CD4-positive, alpha-beta T cell treated with Interleukin-4 for 4 hours (primary cell): ENCODE measurements at places on chromosomes 11 and 22.
A peak's percentile ranks its signal among the peaks of the same experiment; 100 is the strongest.

- no peak for DNase-seq
These were observed 2.3 kb downstream of the SLC29A2 start for GRCh38 chr11:66369073-66369894.

DNA sequence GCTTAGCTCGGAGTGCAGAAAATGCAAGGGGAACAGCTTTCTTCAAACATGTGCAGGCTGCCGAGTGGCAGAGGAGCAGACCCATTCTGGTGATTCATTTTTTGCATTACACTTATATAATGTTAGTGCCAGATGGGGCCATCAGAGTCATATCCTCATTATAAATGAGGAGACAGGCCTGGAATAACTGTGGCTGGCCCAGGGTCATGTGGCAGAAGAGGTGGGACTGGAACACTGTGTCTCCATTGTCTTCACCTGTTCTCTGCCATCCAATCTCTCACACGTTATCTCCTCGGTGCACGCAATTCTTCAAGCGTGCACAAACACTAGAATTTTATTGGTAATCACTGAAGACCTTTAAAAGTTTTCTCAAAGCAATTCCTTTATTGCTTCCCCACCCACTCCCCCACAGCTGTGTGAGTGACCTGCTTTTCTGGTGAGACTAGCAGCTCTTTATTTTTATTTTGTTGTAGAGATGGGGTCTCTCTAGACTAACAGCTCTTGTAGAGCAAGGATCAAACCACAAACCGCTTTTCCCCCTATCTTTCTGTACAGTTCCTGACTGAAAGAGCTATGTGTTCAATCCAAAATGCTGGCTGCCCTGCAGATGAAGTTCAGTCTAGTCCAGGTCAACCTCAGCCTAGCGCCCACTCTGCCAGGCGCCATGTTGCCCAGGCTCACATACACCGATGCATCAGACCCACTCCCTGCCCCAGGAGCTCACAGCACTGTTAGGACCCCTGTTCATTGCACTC is 75.3 kb downstream of the ST3GAL4 start:
- DNase-seq = no peak

- no peak for DNase-seq
These were observed 21.0 kb downstream of the WEE1 start for GRCh38 chr11:9594267-9595046.

DNA sequence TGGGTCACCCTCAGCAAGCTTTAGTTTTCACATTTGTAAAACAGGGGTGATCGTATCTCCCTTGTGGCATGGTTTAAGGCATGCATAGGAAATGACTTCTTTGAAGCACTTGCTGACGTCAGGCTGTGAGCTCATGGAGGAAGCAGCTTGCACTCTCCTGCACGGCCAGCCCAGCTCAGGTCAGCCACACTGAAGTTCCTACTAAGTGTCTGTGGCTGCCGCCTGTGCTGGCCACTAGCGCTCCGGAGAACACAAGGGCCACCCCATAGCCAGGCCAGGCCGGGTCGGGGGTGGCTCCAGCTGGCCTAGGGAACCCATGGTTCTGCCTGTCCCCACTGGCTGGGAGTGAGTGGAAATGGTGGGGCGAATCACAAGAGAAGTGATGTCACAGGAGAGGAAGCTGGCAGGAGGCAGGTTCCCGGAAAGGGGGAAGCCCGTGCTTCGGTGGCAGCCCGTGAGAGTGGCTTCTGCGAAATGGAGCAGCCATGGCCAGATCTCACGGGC is 28.2 kb downstream of the KCTD17 start:
- peak; percentile 77 for DNase-seq

DNA sequence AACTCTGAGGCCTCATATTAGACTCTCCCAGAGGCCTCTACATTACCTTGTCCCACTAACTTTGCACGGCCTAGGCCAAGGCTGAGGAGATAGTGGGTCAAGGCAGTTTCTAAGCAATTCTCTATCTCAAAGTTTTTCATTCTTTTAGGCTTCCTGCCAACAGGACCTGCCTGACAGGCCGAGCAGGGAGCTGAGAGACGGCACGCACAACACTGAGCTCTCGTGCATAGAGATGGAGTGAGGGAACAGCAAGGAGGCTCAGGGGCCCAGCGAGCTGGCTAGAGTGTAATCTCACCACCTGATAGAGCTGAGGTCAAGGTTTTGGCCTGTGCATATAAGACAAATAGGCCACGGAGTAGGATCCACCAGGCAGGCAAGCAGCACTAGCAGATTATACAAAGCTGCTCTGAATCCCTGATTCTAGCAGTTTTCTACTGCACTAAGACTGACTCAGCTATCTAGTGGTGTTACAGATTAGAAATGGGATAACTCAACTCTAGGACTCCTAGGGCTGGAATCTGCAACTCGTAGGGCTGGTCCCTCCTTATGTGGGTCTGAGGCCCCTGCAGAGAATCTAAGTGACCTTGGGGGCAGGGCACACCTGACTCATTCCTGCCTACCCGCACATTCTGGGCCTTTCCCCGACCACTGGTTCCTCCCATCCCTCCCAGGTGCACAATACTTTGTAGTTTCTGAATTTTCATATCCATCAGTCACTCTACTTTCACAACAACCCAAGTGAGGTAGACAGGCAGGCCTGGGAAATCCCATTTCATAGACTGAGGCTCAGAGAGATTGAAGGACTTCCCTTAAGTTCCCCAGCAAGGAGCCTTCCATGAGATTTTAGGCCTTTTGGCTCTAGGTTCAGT is 1.7 kb downstream of the CYB5R2 start:
- no peak for DNase-seq

DNA sequence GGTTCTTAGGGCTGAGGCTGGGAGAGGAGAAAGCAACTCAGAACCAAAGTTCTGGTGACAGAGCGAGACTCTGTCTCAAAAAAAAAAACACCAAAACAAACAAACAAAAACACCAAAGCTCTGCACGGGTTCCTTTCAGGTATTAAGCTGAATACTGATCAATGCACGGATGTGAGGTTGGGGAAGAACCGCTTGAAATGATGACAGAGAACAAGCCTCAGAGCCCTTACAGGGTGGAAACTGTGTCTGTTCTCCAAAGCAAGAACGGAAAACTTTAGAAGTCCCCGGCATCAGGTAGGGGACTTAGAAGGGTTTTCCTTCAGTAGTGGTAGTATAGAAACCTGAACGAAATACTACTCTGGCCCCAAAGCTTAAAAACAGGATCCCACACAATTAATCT is 260.0 kb downstream of the TBC1D22A start:
- DNase-seq = no peak

- DNase-seq = peak; percentile 46
These were observed 3.9 kb downstream of the FDX1 start for GRCh38 chr11:110433393-110434333.

DNA sequence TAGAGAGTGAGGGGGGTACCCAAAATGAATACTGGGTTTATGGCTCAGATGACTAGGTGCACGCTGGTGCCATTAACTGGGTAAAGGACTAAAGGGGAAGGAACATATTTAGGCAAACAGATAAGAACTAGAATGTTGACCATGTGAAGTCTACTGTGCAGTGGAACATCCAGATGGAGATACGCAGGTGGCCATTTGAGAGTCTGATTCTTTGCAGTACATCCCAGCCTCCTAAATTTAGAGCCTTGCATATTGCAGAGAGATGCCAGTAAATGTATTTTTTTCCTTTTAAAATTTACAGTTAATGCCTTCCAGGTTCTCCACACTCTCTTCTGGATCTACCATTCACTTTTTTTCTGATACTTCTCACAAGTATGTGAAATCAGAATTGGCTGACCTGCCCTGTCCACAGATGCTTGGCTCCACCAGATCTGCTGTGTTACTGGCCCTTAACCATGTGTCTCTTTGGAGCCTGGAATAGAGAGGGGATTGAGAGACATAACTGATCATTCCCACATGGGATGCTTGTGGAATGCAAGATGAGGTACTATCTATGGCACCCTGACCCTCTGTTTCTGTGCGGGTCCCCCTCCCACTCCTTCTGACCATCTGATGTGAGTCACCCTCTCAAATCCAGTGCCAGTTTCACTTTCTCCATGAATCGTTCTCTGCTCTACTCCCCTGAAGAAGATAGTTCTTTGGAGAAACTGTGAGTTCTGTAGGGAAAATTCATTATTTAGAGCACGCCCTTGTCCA is 77.0 kb upstream of the NCAM1 start:
- DNase-seq = no peak

GRCh38 chr11:38402063-38402462 is 1804.0 kb upstream of the RAG2 start:
- DNase-seq = no peak

- DNase-seq = no peak
These were observed 126.8 kb downstream of the CTNND1 start for GRCh38 chr11:57888386-57888785.

- DNase-seq = no peak
These were observed 217.8 kb downstream of the KIRREL3 start for GRCh38 chr11:126782810-126783209.

GRCh38 chr11:26806219-26806618 is 84.4 kb upstream of the SLC5A12 start:
- no peak for DNase-seq

- DNase-seq = no peak
These were observed 728.2 kb downstream of the LUZP2 start for GRCh38 chr11:25225078-25225477.

DNA sequence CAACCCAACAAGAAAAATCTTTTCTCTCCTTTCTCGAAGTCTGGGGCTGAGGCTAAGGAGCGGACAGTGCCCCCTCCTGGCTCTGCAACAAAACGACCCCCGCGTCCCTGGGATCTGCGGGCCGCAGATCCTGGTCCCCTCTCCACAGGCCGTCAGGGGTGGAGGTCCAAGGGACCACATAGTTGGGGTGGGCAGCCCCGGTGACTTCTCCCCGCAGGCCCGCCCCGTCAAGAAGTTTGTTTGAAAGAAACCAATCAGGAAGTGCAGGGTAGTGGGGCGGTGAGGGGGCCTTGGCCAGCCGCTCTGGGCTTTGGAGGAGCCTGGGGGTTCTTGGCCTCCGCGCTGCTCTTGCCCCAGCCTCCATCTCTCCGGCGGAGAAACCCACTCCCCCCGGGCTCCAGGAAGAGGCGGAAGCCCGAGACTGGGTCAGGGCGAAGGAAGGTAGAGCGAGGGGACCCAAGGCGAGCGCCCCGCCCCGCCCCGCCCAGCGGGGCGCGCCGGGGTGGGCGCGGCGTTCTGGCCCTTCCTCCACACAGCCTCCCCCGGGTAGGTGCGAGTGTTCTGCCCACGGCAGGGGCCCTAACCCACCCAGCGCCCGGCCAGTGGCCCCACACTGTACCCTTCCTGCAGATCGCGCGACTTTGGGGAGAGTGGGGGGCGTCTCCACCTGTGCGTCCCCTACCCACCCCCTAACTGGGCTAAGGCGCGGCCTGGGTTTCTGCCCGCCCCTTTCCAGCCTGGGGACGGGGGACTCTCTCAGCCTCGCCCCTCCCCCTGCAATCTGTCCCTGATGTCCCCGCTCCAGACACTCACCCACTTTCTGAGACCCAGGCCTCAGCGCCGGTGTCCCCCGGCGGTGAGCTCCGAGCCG is 1.3 kb downstream of the TP53I11 start:
- peak; percentile 10 for DNase-seq

DNA sequence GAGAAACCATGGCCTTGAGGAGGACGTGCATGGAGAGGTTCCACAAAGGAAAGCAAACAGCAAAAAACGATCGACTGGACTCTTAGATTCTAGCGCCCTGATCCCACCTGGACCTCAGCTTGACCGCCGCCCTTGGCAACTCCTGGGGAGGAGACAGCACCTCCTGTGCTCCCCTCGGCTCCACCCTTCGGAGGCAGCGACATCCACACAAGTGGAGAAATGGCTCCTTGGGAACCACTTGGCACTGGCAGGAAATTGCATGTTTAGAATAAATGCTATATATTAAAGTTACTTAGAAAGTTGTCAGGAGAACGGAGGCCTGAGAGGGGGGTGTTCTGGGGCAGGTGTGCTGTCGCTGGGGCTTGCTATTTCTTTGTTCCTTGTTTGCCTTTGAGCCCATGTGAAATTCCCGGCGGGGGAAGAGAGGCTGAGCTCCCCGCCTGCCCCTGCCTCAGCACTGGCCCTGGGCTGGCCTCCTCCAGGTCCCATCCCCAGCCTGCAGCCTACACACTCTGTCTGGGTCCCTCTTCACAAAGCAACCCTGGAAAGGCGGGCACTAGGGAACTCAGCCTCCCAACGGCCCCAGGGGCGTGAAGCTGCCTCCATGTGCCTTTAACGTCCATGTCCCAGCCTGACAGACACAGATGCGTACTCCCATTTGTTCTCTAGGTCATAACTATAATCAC is 395.3 kb downstream of the BRD1 start:
- DNase-seq = no peak

DNA sequence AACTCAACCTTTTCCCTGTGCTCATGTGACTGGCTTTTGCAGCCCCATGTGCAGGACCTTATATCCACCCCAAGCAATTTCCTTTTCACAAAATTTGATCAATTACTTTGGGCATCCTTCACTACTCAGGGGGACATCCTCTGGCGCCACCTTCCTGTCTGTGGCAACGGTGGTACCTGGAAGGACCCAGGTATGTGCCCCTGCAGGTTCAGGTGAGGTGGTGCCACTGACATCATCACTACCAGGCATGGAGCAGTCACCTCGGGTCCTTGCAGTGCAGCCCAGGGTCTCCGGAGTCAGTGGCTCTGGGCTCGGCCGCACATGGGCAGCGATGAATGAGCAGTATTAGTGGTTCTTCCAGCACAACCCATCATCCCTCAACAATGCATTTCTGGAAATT is 37.7 kb upstream of the B3GAT1 start:
- no peak for DNase-seq

- DNase-seq = no peak
These were observed 3.1 kb downstream of the DDX17 start for GRCh38 chr22:38503021-38503420.

DNA sequence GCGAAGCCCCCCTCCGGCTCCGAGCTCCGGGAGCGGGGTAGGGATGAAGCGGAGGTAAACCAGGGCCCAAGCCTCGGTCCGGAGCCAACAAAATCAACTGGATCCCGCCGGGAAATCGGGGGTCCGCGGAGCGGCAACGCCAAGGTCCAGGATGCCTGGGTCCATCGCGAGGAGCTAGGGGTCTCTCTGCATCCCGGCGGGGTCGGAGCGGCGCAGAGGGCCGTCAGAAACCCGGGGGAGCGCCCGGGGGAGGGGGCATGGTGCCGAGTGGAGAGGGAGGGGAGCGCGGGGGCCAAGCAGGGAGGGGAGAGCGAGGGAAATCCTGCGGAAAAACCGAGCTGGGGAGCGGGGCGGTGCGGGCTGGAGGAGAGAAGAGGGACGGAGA is 51.8 kb downstream of the SLC22A12 start:
- no peak for DNase-seq

- no peak for DNase-seq
These were observed 56.3 kb downstream of the ZNF280B start for GRCh38 chr22:22452211-22452610.
